ENCODE measurements at places on chromosomes 7 and 10.

GRCh38 chr7:31101544-31101943 is 49.4 kb downstream of the ADCYAP1R1 start:
- DNase-seq: no peak

DNA sequence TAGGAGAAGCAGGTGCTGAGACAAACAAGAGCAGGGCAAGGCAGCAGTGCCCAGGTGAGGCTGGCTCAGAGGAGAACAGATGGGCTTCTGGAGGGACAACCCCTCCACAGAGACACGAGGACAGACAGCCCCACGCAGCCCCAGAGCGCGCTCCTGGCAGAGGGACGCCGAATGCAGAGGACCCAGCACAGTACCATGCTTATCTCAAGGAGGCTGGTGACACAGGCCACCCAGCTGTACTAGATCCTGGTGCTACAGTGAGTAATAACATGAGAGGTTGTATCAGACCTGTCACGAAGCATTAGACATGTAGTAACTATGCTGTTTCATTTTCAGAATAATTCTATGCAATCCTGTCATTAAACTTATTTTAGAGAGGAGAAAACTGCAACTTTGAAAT is 60.4 kb upstream of the NCAPG2 start:
- no peak for DNase-seq

DNA sequence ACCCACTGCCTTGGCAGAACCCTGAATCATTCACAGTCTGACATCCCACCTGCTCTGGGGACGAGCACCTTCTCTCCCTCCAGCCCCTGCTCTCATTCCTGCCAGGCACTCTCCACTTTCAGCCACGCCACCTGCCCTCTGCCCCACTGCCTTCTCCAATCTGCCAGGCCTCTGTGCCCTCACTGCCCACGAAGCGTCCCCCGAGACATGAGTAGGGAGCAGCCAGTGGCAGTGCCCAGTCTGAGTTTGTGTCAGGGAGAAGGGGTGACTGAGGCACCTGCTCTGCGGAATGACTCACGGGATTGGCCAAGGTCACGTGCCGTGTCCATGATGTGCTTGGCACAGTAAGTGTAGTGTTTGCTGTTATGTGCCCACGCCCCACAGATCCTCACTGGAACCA is 215.2 kb upstream of the PPP2R2D start:
- no peak for DNase-seq

DNA sequence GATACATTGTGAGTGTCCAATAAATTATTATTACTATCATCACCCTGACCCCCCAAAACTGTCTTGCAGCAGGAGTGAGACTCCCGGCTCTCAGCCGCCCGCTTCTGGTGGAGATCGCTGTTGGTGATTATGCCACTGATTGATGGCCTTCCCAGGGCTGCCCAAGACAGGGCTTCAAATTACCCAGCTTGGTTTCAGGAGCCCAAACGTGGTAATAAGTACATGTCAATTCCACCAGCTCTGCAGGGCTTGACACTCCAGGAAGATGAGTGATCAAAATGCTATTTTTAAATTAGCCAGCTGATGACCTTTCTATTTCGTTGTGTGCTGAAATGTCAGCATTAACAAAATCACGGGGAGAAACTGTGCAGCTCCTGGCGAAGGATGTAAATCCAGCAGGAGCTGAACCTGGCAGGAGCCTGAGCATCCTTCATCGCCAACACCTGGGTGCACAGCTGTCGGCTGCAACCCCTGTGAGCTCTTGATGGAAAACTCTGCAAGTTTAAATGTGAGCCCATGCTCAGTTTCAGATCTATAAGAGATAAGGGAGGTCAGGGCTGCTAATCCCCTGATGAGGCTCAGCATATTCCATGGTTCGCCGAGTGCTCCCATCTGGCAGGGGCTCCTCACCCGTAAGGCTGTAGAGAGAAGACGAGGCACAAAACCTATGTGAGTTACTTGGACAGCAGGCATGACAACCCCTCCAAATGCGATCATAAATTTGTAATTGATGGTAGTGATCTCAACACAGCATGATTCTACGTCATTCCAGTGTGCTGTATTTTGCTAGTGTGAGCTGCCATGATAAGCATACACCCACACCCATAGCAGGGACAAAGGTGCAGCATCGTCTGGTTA is 446.3 kb downstream of the TCERG1L start:
- no peak for DNase-seq

GRCh38 chr10:108436096-108436495 is 1271.6 kb upstream of the SORCS1 start:
- DNase-seq: no peak

DNA sequence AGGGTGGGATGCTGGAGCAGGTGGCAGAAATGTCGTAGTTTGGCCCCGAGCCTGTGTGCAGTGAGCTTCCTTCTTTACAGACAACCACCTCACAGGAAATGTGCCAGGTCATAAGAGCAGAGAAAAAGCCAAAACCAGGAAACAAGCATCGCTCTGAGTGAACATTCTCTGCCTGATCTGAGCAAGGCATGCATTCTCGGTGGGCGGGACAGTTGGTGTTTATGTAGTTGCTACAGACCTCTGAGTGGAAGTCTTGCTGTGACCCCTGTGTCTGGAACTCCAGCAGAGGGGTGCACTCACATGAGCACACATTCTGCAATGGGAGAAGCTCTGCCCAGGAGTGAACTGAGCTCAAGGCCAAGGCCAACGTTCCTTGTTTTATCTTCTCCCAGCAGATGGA is 230.1 kb downstream of the TCERG1L start:
- no peak for DNase-seq

DNA sequence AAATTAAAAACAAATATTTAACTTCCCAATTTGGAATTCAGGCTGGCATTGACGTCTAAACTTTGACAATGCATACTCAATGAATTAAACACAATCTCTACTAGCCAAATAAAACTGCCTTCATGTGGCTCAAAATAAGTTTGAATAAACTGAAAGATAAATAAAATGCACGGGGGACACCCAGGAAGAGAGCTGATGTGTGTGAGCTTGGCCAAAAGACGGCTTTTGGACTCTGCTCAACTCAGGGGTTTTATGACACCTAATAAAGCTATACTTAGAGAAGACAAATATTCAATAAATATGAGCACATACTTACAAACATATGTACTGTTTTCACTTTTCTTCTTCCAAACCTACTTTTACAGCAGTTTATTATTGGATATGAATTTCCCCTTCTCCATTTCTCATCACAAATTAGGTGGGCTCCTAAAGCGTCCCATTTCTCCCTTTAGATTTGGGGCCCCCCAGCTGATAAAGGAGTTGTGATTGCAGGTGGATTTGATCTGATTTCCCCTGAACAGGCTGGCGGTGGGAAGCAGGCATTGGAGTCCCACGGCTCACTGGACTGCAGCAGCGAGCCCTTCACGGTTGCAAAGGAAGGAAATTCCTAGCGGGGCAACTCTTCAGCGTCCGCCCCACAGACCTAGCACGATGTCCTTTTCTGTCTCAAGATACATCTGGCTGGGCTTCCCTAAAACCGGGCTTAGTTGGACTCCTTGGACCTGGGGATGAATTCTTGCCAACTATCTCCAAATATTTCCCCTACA is 79.6 kb downstream of the INSIG1 start:
- DNase-seq: no peak

DNA sequence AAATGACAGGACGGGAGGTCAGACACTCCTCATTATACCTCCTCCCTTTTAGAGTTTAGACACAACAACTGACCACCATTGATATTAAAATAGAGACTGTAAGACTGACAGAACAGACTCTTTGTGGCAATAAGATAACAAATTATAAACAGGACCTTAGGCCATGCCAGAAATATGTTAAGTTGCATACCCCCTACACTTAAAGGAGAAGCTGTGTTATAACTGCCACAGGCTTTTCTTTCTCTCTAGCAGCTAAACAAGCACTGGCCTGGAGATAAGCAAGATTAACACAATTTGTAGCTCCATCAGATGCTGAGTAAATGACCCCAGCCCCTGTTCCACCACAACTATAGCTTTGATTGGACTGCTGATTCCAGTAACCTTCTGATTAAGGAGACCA is 10.5 kb upstream of the UNC5B start:
- no peak for DNase-seq

- DNase-seq: no peak
These were observed 6.3 kb upstream of the HBP1 start for GRCh38 chr7:107162475-107162874.

- DNase-seq: no peak
These were observed 1243.1 kb downstream of the GATA3 start for GRCh38 chr10:9297580-9297979.

- DNase-seq: no peak
These were observed 5.4 kb upstream of the FAM170B start for GRCh38 chr10:49139028-49139845.

DNA sequence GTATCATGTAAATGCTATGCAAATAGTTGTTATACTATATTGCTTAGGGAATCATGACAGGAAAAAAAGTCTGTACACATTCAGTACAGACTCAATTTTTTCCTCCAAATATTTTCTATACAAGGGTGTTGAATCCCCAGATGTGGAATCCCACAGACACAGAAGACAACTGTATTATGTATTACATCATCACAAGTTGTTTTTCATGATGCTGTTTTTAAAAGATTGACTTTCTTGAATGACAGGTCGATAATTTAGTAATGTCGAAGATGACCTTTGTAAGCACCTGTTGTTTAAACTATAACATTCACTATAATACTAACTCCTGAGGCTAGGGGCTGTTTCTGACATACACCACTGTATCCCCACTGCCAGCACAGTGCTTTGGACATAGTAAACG is 143.5 kb downstream of the MLLT10 start:
- no peak for DNase-seq

DNA sequence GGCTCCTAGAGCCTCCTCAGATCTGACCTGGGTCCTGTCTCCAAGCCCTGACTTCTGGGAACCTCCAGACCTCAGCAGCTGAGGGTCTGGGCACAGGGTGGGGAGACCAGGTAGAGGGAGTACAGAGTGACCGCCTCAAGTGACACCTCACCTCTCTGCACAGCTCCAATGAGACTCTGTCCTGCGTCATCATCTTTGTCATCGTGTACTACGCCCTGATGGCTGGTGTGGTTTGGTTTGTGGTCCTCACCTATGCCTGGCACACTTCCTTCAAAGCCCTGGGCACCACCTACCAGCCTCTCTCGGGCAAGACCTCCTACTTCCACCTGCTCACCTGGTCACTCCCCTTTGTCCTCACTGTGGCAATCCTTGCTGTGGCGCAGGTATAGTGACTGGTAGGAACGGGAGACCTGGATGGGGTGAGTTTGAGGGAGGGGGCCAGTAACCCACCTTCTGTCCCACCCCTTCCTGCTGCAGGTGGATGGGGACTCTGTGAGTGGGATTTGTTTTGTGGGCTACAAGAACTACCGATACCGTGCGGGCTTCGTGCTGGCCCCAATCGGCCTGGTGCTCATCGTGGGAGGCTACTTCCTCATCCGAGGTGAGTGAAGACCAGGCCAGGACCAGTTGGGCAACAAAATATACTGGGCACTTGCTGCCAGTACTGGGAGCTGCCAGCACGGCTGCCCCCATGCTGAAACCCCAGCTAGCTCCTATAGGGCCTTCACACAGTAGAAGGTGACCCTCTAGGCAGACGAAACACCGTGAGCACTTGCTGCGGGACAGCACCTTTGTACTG is 17.8 kb downstream of the SMO start:
- DNase-seq: no peak

DNA sequence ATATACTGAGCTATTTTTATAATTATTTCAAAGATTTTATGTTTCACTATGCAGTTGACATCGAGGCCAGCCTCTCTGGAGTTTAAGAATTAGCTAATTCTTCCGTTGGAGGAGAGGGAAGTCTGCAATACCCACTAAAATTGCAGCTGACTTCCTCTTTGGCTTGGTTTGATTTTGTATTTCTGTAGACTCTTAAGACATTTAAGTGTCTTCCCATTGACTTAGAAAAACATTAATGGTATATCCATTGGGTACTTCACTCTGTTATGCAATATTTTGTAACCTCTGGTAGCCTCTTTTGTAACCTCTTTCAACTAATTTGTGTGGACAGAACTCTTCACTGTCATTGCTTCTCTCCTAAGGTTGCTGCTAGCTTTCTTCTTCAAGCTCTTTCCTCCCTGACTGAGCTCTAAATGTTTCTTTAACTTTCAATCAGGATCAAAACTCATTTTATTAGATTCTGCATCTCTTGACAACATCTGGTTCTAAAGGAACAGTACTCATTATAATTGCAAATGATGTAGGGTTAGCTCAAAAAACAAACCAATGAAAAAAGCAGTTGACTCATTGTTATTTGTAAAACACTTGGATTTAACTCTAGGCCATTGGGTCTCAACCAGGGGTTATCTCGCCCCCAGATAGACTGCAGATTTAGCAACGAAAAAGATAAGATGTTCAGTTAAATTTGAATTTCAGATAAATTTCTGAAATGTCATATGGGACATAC is 1.7 kb upstream of the ANKRD22 start:
- DNase-seq: no peak

- no peak for DNase-seq
These were observed 285.1 kb downstream of the CCSER2 start for GRCh38 chr10:84613336-84614021.

DNA sequence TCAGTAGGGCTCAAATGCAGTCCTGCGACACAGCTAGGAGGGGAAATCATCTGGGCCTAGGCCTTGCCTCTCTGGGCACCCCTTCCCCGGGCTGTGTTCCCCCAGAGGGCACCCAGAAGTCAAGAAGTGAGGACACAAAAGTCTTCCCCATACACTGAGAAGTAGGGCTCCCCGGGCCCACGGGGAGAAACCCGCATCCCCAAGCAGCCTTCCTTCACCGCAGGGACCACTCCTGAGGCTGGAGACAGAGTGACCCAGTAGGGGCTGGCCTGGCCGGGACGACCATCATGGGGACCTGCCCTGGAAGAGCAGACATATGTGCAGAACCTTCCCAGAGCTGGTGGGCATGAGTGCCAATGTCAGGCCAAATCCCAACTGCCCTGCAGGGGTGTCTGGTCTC is 163.5 kb downstream of the GFRA1 start:
- DNase-seq: no peak
